Gastroesophageal sphincter (tissue), 4 donors: ENCODE measurements at places on chromosomes 1 and 21. TPM values are rescaled to one million over a fixed set of nuclear protein-coding genes. Genes with fewer than 3 reads are reported as not detected.

DNA sequence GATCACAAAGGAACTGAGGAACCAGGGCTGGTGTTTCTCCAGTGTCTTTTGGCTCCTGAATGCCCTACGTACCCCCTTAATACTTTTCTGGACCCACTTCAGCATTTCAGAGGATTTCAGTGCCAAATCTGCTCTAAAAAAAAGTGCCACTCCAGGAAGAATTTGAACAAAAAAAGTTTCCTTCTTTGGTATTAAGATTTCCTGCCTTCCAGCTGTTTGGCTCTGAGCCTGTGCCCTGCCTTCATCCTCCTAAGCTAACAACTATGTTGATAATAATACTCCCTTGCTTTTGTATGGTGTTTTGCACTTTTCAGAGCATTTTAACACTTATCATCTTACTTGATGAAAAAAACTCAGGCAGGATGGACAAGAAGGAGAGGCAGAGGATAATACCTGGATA, 11.0 kb upstream of the RIMS3 start:
- ATAC-seq = no peak

GRCh38 chr1:33709783-33710718, 153.8 kb upstream of the HMGB4 start:
- ATAC-seq = no peak

DNA sequence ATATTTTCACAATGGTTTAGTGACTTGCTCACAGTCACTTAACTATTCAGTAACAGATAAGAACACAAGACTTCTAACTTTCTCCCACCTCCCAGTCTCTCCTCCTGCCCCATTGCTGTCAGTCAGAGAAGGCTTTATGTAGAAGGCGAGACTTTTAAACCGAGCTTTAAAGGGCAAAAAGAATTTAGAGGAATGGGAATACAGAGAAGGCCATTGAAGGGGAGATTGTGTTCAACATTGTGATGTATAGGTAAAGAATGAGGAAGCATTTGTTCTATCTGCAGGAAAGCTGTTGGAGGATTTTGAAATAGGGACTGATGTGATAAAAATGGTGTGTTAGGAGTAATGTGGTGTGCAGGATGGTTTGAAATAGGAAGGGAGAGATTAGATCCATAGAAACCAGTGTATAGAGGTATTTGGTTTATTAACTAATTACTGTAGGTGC, 7.3 kb downstream of the POU2F1 start:
- no peak for ATAC-seq

DNA sequence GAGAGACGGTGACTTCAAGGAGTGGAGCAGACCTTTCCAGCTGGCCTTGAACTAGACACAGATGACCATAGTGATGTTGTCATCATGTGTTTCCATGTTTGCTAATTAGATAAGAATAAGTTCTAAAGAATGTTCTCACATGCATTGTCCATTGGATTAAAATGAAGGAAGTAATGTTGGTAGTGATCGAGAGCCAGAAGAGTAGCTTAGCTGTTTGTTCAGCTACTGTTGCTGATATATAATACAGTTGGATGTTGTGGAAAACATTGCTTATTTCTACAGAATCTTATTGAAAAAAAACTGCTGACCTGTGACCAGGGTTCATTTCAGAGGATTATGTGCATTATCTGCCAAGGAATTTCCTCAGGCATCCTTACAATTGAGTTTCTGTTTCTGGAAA, 249.1 kb upstream of the POGK start:
- no peak for ATAC-seq

GRCh38 chr1:198933515-198934222, 294.8 kb downstream of the PTPRC start:
- ATAC-seq = no peak

The C1orf226 gene
- 14.6 TPM for total RNA-seq

The SELP gene
- total RNA-seq = 1.9 TPM

The NKAIN1 gene
- total RNA-seq = not detected
